ENCODE measurements at places on chromosomes 3 and 15. TPM values are rescaled to one million over a fixed set of nuclear protein-coding genes. Genes with fewer than 3 reads are reported as not detected.

Gene DNAJB11
- total RNA-seq: 51.0 TPM

Gene SAMMSON
- not detected for total RNA-seq

Gene TRAK1
- 32.3 TPM for total RNA-seq

Gene HYPK
- total RNA-seq: 5.4 TPM

Gene RTP3
- total RNA-seq: not detected

Gene MANF
- total RNA-seq: 139 TPM

Gene TUSC7
- not detected for total RNA-seq

Gene ARIH2
- 62.5 TPM for total RNA-seq

Gene DMXL2
- 12.6 TPM for total RNA-seq

Gene GASK1A
- 0.09 TPM for total RNA-seq

Gene AHSG
- 0.09 TPM for total RNA-seq

Gene UQCC5
- total RNA-seq: 4.6 TPM

Gene ATP8B4
- total RNA-seq: 1.5 TPM

Gene ACVR2B
- 5.6 TPM for total RNA-seq

Gene FAM3D
- not detected for total RNA-seq

Gene GOLGA6L4
- total RNA-seq: 1.1 TPM

Gene HOMER2
- total RNA-seq: 0.98 TPM

Gene DUOXA2
- total RNA-seq: not detected

Gene INAFM2
- 17.6 TPM for total RNA-seq

Gene CCR1
- not detected for total RNA-seq

Gene NEK10
- total RNA-seq: 0.65 TPM

Gene ADGRG7
- not detected for total RNA-seq

Gene CFAP100
- not detected for total RNA-seq

Gene CCDC80
- total RNA-seq: 17.3 TPM

Gene GP9
- total RNA-seq: 0.11 TPM

Gene SLC22A13
- 0.09 TPM for total RNA-seq

Gene SLC27A2
- 1.3 TPM for total RNA-seq

Gene ZNF80
- not detected for total RNA-seq

Gene ROPN1B
- not detected for total RNA-seq

Gene RAB6B
- total RNA-seq: 1.0 TPM

Gene GOLIM4
- total RNA-seq: 26.2 TPM

Gene ABHD6
- 18.5 TPM for total RNA-seq

Gene FOXL2NB
- total RNA-seq: under 0.01 TPM
